ENCODE measurements at places on chromosomes 11 and 22. TPM values are rescaled to one million over a fixed set of nuclear protein-coding genes. Genes with fewer than 3 reads are reported as not detected.

The SLC17A6 gene
- total RNA-seq: not detected

The GNG3 gene
- total RNA-seq: not detected

The GUCY1A2 gene
- 10.2 TPM for total RNA-seq

The CALCB gene
- not detected for total RNA-seq

The PLEKHB1 gene
- 22.4 TPM for total RNA-seq

The INPP5J gene
- 20.7 TPM for total RNA-seq
